ENCODE measurements at places on chromosomes 2 and 18.

DNA sequence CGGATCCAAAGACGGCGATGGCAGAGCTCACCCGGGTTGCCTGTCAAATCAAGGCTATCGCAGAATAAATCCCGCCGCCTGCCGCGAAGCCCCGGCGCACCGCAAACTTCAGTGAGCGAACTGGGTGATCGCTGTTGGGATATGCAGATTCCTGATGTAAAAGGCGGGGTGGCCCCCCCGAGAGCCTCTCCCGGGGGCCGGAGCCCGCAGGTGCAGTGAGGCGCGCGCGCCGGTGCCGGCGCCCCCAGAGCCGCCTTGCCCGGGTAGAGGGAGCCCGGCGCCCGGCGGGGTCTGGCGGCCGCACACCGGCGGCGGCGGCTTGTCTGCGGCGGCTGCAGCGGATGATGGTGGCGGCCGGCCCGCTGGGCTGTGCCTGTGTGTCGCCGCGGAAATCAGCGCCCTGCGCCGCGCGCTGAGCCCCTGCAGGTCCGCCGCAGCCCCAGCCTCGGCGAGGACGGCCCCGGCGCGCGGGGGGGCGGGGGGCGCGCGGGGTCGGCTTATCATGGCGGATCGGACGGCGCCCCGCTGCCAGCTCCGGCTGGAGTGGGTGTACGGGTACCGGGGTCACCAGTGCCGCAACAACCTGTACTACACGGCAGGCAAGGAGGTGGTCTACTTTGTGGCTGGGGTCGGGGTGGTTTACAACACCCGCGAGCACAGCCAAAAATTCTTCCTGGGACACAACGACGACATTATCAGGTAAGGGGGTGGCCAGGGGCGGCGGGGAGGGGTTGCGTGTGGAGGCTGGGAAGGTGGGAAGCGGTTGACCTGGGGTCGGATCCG lies 1.3 kb downstream of the EML6 start:
- H3K4me1 ChIP-seq: peaks cover 20% of the 10 kb centered on the region
- H3K27ac ChIP-seq: no peak overlapping the region
- no peaks in the 10 kb centered on the region for H3K36me3 ChIP-seq
- peak; percentile 67 for DNase-seq
- peak overlapping the region; percentile 82 for H3K4me3 ChIP-seq

- no peak overlapping the region for H3K4me3 ChIP-seq
- H3K27ac ChIP-seq: no peak overlapping the region
- H3K27me3 ChIP-seq: no peaks in the 10 kb centered on the region
These were observed 173.1 kb upstream of the GYPC start for GRCh38 chr2:126482582-126483464.

DNA sequence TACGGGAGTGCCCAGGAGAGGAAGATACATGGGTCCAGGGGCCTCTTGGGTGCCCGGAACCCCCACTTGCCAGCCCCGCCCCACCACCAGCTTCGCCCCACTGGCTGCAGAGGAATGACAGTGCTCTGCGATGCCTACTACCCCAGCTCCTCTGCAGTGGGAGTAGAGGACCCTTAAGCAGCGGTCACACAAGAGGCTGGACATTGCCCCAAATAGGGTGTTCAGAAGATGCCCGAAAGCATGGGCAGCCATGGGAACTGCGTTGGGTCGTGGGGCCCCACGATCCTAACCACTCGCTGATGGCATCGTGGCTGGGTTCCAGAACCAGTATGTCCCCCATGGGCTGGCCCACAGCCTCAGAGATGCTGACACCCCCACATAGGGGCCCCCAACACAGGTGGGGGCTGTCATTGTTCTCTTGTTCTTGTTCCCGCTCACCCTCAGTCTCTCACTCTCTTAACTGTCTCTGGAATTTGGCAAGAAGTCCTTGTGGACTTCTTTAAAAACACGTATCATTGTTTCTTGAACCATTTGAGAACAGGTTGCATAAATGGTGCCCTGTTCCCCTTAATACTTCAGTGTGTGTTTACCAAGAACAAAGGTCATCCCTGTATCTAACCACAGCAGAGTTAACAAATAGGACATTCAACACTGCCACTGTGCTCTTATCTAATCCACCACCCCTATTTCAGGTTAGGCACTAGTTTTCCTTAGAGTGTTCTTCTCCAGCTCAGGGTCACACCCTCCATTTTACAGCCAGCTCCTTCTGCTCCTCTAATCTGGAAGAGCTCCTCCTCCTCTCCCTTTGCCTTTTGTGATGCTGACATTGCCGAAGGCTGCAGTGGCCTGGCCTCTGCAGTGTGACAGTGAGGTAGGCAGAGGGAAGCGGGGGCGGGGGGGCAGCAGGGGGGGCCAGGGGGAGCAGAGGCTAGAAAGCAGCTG lies 76.3 kb downstream of the STPG4 start:
- peak overlapping the region; percentile 74 for H3K27ac ChIP-seq
- no peaks in the 10 kb centered on the region for H3K36me3 ChIP-seq
- H3K27me3 ChIP-seq: no peaks in the 10 kb centered on the region
- no peak for DNase-seq

- H3K36me3 ChIP-seq: no peaks in the 10 kb centered on the region
- H3K4me1 ChIP-seq: peaks cover 49% of the 10 kb centered on the region
- no peak for DNase-seq
- no peaks in the 10 kb centered on the region for H3K27me3 ChIP-seq
- H3K4me3 ChIP-seq: no peak overlapping the region
These were observed 130.8 kb downstream of the SLC8A1 start for GRCh38 chr2:40321016-40321623.

DNA sequence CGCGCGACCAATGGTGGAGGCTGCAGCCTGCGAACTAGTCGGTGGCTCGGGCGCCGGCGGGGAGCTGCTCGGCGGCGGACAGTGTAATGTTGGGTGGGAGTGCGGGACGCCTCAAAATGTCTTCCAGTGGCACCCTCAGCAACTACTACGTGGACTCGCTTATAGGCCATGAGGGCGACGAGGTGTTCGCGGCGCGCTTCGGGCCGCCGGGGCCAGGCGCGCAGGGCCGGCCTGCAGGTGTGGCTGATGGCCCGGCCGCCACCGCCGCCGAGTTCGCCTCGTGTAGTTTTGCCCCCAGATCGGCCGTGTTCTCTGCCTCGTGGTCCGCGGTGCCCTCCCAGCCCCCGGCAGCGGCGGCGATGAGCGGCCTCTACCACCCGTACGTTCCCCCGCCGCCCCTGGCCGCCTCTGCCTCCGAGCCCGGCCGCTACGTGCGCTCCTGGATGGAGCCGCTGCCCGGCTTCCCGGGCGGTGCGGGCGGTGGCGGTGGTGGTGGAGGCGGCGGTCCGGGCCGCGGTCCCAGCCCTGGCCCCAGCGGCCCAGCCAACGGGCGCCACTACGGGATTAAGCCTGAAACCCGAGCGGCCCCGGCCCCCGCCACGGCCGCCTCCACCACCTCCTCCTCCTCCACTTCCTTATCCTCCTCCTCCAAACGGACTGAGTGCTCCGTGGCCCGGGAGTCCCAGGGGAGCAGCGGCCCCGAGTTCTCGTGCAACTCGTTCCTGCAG lies at the start of gene HOXD9:
Gene HOXD9, plus strand, starts transcription at position 37 of the 728 bp plus-strand sequence. Its CDS starts 50 bp downstream, at position 87.
- H3K27me3 ChIP-seq: peaks cover 7% of the 10 kb centered on the region

DNA sequence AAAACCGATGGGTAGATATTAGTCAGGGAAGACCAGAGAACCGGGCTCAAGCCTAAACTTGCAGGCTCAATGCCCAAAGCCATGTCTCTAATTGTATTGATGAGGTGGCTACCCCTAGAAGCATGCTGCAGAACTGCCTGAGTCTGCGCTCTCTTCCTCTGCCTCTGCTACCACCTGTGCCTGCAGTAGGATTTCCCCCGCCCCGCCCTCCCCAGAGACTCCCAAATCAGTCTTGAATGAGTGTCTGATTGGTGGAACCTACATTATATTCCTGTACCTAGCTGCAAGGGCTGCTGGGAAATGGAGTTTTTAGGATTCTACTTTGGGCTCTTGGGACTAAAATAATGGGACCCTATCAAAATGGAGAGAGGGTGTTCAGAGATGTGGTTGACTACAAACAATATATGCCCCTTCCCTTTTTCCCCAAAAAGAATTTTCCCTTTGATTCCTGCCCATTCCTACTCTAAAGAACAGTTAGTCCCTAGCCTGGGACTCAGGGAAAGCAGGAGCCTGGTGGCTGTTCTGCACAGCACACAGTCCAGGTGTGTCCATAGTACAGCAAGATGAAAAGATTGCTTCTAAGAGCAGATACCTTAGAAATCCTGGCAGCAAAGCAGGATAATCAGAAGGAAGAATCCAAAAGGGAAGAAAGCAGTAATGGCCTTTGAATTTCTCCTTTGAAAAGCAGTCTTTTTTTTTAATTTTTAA lies 12.5 kb downstream of the GRP start:
- no peaks in the 10 kb centered on the region for H3K36me3 ChIP-seq
- DNase-seq: no peak
- H3K27ac ChIP-seq: no peak overlapping the region
- no peaks in the 10 kb centered on the region for H3K4me1 ChIP-seq
- H3K27me3 ChIP-seq: no peaks in the 10 kb centered on the region

DNA sequence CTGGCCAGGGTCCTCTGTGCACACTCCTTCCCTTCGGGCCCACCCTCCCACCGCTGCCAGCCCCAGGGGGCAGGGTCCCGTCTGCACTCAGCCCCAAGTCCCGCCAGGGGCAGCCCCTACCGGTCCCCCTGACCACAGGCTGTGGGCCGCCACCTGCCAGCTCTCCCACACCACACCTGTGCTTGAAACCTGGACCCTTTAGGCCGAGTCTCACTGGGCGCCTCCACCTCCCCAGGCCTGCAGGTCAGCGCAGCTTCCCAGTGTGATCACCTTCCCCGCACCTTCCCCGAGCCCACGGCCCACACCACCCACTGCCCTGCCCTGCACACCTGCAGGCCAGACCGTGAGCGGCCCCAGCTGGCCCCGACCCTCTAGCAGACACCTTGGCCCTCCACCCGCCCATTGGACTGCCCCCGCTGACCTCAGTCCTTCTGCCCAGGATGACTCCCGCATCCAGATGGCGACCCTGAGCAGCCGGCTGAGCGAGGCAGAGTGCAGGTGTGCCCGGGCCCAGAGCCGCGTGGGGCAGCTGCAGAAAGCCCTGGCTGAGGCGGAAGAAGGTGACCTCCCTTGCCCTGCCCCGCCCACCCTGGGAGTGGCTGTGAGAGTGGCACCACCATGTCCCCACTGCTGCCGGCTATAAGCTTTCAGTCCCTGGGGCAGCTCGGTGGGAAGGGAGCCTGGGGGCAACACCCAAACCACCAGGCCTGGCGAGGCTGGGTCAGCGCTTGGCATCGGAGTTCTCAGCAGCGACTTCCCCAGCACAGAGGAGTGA lies 31.3 kb upstream of the SNED1 start:
- no peak overlapping the region for H3K4me3 ChIP-seq
- no peaks in the 10 kb centered on the region for H3K36me3 ChIP-seq
- no peak overlapping the region for H3K27ac ChIP-seq
- no peaks in the 10 kb centered on the region for H3K4me1 ChIP-seq
- peak; percentile 59 for DNase-seq
- H3K27me3 ChIP-seq: no peaks in the 10 kb centered on the region

- no peak for DNase-seq
- H3K4me3 ChIP-seq: no peak overlapping the region
- H3K27me3 ChIP-seq: no peaks in the 10 kb centered on the region
- H3K36me3 ChIP-seq: no peaks in the 10 kb centered on the region
- no peaks in the 10 kb centered on the region for H3K4me1 ChIP-seq
These were observed 7.2 kb upstream of the RTN4 start for GRCh38 chr2:55057474-55057873.

DNA sequence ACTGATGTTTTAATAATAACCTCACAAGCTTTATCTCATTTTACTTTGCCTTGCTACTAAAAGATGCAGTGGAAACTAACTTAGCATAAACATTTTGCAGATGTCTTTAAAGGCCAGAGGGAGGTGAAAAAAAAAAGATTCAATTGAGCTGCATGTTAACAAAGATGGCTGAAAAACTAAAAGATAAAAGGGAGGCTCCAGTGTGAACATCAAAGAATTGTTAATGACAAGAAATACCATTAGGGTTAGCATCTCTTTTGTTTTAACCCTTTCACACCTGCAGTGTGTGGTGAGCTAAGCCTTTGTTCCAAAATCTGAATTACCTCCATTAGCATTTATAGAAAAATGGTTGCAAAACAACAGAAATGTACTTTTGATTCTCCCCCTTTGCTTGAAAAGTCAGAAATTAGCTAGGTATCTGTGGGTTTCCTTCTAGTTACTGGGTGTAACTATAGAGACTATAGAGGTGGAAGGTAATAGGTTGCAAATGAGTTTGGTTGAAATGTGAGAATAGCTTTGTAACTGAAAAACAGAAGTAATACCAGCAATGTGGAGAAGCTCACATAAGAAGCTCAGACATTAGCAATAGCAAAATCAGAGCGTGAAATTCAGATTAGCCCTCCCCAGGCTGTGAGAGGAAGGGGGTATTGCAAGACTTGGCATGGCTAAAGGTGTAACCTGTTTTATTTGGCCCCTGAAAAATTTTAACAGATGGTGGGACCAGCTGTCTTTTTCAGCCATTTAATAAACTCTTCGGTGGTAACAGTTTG lies 34.8 kb upstream of the SP5 start:
- H3K27me3 ChIP-seq: no peaks in the 10 kb centered on the region
- no peak overlapping the region for H3K27ac ChIP-seq
- no peaks in the 10 kb centered on the region for H3K4me1 ChIP-seq
- H3K4me3 ChIP-seq: no peak overlapping the region
- H3K36me3 ChIP-seq: no peaks in the 10 kb centered on the region
- DNase-seq: no peak

DNA sequence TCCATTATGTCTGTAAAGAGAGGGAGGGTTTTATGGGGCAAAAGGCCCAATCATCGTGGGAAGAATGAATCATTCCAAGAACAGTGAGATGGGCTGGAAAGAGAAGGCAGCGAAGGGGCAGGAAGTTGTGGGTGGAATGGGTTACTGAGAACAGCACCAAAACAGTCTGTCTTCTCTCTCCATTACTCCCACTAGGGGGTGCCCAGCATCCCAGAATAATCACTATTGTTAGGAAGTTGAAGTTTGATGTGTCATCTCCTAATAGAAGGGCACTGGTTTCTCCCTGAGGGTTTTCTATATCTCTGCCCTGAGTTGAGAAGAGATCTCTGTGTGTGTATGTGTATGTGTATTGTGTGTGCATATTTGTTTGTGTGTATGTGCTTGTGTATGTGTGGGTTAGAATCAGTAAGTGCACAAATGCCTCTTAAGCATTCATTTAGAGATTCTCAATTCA lies 76.6 kb upstream of the MAP4K3 start:
- peak overlapping the region; percentile 79 for H3K27ac ChIP-seq
- H3K4me1 ChIP-seq: peaks cover 86% of the 10 kb centered on the region
- H3K4me3 ChIP-seq: no peak overlapping the region
- peak; percentile 66 for DNase-seq

GRCh38 chr2:210172219-210172575 lies 988 bp upstream of the KANSL1L start:
- H3K27me3 ChIP-seq: no peaks in the 10 kb centered on the region
- no peak for DNase-seq
- H3K36me3 ChIP-seq: no peaks in the 10 kb centered on the region
- peak overlapping the region; percentile 100 for H3K27ac ChIP-seq

DNA sequence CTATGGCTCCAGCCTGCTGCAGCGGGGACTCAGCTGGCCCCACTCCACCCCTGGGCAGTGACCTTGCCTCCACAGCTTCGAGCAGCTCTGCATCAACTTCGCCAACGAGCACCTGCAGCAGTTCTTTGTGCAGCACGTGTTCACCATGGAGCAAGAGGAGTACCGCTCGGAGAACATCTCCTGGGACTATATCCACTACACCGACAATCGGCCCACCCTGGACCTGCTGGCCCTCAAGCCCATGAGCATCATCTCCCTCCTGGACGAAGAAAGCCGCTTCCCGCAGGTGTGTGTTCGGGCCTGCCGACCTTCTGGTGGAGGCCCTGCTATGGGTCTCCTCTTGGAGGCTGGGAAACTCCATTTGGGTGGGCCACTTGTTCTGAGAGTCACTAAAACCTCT lies 48.6 kb downstream of the MYO7B start:
- DNase-seq: no peak
- H3K4me3 ChIP-seq: no peak overlapping the region
- no peaks in the 10 kb centered on the region for H3K36me3 ChIP-seq
- H3K27ac ChIP-seq: no peak overlapping the region

Measured in sigmoid colon (tissue), 7 donors.